Stimulated activated CD8-positive, alpha-beta memory T cell treated with anti-CD3 and anti-CD28 coated beads, Interleukin-15, amount 100 ng/mL, for 24 hours (primary cell): ENCODE measurements at places on chromosomes 1 and 21.

GRCh38 chr21:14686466-14687267 lies 140.6 kb upstream of the SAMSN1 start:
- DNase-seq = no peak

DNA sequence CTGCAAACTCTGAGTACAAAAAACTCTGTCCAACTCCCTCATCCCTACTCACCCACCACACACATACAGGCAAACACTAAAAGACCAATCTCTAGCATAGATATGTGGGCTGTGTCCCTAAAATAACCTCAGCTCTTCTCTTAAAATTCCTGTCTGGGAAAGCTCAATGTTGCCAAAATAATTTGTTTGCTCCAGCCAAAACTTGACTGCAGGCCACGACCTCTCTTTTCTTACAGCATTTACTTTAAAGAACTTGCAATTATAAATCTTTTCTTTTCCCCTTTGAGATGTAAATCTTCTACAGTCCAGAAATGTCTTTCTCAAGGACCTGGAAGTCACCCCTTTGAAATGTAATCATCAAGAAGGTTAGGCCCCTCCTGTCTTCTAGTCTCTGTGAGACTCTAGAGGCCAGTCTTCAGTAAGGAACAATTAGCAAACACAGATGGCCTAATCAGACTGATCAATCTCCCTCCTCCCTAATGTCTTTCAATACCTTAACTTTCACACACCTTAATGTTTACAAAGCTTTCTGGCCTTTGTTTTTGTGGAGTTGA lies 483.6 kb upstream of the RGS18 start:
- DNase-seq = no peak

GRCh38 chr1:74436078-74436477 lies 76.3 kb downstream of the LRRC53 start:
- DNase-seq = no peak

- DNase-seq = no peak
Measured at GRCh38 chr1:18309552-18310155, 171.1 kb upstream of the KLHDC7A start.

- DNase-seq = no peak
Measured at GRCh38 chr1:227399152-227399730, 80.9 kb upstream of the CDC42BPA start.

- no peak for DNase-seq
Measured at GRCh38 chr1:59195151-59195550, 101.7 kb upstream of the FGGY start.

DNA sequence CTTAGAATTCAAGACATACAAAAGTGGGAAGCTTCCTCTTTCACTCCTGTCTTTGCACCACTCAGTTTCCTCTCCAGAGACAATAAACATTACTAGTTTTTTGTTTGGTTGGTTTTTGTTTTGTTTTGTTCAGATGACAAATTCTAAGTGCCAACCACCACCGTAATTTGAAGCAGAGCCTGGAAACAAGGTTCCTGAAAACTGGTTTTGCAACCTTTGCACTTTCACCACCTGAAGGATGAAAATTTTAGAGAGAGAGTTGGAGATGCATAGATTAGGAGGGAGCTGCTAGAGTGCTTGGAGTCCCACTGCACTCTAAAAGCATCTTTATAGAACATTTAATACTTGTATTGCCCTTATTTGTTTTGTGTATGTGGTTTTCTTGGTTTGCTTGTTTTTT lies 20.2 kb upstream of the MGST3 start:
- no peak for DNase-seq

DNA sequence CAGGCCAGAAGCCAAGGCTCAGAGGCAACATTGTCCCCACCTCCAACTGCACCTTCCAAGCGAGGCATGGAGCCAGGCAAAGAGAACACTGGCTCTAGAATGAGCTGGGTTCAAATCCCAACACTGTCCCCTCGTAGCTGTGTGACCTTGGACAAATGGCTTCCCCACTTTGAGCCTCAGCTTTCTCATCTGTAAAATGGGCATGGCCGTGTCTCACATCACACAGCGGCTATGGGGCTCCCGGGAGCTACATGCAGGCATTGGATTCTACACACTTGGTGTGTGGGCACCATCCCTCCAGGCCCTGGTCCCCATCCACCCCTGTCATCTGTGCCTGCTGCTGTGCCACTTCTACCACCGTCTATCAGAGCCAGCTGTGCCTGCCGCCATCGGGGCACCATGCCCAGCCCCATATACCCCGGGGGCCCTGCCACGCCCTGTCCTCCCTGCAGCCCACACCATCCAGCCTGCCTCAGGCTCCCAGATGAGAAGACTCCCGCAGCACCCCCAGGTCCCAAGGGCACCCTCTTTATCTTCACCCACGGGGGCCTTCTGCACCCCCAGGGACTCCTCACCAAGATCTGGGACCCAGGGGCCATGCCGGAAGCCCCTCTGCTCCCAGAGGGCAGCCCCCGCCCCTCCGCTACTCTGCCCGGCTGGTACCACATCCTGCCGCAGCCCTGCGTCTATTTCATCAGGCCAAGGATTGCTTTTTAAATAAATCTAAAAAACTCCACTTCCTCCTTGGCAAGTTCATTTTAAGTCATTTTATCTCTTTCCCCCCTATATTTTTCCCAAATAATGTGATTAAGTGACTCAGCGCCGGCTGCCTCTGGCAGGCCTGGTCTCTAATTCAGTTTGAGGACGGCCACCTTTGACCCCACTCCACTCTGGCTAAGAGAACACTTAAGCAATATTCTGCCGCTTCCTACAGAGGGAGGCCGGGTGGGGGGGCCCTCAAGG lies 107.8 kb upstream of the TARDBP start:
- no peak for DNase-seq

GRCh38 chr1:118773656-118774055 lies 214.5 kb downstream of the TBX15 start:
- DNase-seq = no peak

DNA sequence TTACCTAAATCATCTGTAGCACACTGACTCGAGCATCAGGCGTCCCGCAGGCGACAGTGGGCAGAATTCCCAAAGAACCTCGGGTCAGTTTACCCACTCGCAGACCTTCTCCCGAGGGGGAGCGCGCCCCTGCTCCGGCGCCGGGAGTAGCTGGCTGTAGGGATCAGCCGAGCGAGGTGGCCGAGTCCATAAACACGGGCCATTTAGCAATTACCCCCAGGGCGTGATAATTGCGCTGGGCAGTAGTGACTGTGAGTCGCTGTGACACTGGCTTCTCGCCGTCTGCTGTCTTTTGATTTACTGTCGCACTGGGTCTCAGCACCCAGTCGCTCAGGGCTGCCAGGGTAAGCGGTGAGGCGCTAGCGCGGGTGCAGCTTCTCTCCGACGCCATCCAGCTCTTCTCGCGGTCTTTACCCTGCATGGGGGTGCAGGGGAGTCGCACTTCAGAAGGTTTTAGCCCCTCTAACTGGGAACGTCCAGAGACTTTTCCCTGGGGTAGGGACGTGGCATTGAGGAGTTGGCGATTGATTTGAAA lies 16.2 kb downstream of the HLX start:
- no peak for DNase-seq

DNA sequence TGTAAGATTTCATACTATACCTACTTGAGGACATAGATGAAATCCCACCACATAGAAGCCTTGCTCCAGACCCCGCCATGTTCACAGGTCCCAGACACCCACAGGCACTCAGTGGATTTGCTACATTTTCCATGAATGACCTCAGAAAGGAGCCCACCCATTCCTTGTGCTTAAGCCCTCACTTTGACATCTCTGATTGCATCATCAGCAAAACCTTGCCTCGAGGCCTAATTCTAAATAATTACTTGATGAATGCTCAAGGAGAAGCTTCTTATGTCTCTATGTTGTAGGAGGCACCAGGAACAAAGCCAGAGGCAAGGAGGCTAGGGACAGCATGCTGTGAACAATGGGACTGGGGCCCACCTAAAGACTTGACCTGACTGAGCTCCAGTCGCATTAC lies 12.1 kb downstream of the OVGP1 start:
- DNase-seq = no peak

GRCh38 chr1:207049974-207050391 lies 1.0 kb downstream of the YOD1 start:
- DNase-seq = no peak

DNA sequence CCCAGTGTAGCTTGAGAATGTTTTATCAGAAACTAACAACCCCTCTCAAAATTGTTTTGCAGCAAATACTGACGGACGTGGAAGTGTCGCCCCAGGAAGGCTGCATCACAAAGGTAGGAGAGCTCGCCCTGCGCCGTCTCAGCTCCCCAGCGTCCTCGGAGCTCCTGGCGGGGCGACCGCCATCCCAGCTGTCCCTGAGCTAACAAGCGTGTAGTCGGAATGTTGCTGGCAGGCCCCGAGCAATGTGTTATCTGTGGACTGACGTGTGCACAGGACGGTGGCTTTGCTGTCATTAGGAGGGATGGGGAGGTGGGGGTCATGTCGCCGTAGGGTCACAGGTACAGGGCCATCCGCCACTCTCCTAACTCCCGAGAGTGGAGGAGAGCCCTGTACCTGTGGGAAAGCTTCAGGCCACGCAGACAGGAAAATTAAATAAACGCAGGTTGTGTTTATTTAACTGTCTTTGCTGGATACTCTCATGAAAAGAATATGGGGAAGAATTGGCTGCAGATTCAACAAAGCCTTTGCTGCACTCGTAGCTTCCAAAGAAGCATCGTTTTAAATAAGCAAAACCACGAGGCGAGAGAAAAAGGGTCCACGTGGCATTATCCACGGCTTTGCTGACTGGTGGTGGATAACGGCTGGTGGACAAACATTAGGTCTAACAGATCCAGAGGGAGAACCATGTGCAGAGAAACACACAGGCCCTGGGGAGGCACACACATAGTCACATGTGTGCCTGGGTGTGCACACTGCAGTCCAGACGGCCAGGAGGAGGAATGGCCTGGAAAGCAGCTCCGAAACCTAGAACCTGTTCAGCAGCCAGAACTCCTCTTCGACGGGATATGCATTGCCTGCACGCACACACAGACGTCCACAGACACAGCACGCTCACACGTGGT lies 175.3 kb downstream of the PRDM16 start:
- no peak for DNase-seq

DNA sequence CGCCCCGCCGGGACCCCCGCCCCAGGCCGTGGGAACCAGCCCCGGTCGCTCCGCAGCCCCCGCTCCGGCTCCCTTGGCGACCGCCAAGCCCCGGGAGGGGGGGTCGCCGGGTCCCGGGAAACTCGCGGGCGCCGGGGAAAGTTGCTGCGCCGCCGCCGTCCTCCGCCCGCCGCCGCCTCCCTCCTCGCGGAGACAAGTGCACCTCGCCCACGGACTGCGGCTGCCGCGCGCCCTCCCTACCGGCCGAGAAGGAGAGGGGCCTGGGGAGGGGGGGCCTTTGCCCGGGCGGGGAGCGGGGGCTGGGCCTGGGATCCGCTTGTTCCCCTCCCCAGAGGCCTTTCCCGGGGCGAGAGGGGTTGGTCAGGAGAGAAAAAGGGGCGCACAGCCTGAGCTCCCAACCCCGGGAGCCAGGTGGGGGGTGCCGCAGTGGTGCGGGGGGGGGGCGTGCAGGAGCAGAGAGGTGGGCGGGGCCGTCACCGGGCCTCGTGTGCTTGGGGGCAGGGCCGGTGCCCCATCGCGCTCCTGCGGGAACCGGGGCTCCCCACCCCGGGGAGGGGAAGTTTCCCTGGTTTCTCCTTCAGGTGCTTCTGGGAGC lies 592 bp downstream of the AGRN start:
- DNase-seq = no peak

DNA sequence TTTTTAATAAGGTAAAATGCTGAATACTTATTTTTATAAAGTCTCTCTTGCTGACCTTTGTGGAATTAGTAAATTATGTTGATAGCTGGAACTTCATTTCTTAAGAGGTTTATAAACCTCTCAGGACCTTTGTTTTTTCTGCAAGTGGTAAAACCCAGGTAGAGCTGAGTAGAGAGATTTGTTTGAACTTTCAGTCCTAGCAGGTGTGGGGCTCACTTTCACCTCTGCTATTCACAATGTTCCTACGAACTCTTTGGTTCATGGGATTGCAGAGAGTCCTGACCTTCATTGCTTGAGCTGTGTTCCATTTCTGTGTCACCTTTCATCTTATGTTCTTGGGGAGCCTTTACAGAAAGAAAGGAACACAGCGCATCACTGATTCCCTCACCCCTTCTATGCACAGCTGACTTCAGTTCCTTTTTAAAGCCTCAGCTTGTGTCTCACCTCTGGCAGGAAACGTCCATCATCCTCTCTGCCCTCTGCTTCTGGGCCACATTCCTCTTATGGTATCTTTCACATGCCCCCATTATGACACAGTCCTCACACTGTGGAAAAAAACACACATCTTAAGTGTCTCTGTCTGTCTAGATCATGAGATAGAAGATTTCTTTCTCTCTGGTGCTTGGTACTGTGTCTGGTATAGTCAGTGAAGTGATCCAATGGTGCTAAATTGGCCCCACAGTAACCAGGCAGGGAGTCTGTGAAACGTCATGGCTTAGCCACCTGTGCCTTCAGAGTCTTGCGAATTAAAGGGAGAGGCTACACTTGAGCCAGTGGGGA lies 262.5 kb upstream of the B3GALT2 start:
- no peak for DNase-seq

DNA sequence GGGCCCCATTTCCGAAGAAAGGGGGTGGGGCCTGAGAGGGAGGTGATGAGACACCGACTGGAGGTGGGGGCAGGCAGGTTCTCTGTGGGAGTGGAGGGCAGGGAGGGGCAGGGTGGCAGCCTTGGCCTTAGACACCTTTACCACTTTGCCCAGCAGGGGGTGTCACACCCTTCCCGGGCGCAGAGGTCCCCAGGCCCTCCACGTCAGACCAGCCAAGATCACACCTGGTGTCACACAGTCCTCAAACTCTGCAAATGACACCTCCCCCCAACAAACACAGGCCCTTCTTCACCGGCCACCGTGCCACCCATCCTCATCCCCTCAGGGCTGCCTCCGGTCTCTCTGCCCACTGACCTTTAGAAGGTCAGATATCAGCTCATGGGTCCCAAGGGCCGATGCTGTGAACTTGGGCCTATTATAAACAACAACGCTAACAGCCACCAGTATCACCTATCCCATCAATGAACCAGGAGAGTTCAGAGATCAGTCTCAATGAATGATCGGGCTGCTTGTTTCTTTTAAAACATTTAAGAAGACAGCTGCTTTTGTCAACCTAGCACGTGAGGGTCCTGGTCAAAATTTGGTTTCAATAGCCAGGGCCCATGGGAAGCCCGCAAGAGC lies 103.9 kb downstream of the CASZ1 start:
- DNase-seq = peak; percentile 26
